ENCODE measurements at places on chromosomes 1 and 21. TPM values are rescaled to one million over a fixed set of nuclear protein-coding genes. Genes with fewer than 3 reads are reported as not detected.

- H3K4me1 ChIP-seq: no peaks in the 10 kb centered on the region
- no peak overlapping the region for H3K27ac ChIP-seq
- no peak for DNase-seq
- no peaks in the 10 kb centered on the region for H3K27me3 ChIP-seq
- H3K36me3 ChIP-seq: no peaks in the 10 kb centered on the region
Measured at GRCh38 chr1:51541313-51542050, 22.4 kb upstream of the EPS15 start.

DNA sequence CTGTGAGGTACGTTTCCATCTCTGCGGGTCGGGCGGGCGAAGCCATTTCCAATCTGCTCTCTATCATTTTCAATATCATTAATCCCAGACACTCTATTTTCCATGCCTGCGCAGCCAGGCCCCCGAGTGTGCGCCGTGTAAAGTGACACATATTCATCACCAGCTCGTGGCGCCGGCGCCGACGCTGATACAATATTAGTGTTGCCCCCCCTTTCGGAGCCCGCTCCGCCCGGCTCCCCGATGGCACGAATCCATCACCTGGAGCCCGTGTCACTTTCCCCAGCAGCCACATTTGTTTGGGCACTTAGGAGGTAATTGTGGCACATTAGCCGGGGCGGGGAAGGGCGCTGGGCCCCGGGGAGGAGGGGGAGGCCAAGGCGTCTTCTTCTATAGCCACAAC, 33.7 kb upstream of the DMBX1 start:
- no peaks in the 10 kb centered on the region for H3K36me3 ChIP-seq
- no peak for DNase-seq
- no peak overlapping the region for H3K4me3 ChIP-seq
- peaks cover 64% of the 10 kb centered on the region for H3K27me3 ChIP-seq

DNA sequence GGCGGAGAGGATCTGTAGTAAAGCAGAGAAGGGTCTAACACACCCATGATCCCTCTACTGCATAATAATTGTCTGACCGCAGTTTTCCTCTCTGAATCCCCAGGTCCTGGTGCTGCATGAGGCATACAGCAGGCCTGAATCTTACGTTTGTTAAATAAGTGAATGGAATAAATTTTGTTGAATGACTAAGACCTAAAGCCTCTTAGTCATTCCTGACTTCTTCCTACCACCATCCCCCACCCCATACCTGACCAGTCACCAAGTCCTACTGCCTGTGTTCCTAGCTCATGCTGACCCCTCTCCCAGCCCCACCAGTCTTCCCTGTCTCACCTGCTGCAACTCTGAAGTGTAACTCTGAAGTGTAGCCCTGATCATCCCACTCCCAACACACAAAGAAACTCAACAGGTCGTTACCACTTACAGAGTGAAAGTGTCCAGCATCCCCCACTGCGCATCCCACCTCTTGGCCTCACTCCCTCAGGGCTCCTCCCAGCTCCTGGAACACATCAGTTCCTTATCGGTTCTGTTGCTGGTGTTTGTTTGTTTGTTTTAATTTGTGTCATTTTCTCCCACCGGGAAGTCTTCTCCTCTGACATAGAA, 9.7 kb downstream of the GJA5 start:
- no peaks in the 10 kb centered on the region for H3K27me3 ChIP-seq
- no peaks in the 10 kb centered on the region for H3K4me1 ChIP-seq
- H3K4me3 ChIP-seq: no peak overlapping the region
- no peak overlapping the region for H3K27ac ChIP-seq

Gene ZNF669
- 3.8 TPM for polyA plus RNA-seq

Gene GRHL3
- polyA plus RNA-seq: 0.80 TPM
